ENCODE measurements at places on chromosomes 3 and 15.

GRCh38 chr3:9347081-9347480 lies 15.8 kb upstream of the THUMPD3 start:
- DNase-seq = no peak

- DNase-seq = no peak
These were observed 43.1 kb upstream of the LIMD1 start for GRCh38 chr3:45551214-45552010.

- no peak for DNase-seq
These were observed 10.9 kb downstream of the SMAD3 start for GRCh38 chr15:67076147-67076843.

DNA sequence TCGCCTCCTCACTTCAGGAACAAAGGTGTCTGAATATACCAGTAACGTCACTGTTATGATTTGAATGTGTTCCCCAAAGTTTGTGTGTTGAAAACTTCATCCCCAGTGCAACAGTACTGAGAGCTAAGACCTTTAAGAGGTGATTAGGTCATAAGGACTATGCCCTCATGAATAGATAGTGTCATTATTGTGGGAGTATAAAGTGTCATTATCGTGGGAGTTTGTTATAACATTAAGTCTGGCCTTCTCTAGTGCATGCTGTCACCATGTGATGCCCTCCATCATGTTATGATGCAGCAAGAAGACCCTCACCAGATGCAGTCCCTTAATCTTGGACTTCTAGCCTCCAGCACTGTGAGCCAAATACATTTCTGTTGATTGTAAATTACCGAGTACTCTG lies 53.7 kb upstream of the TLE3 start:
- DNase-seq = no peak

DNA sequence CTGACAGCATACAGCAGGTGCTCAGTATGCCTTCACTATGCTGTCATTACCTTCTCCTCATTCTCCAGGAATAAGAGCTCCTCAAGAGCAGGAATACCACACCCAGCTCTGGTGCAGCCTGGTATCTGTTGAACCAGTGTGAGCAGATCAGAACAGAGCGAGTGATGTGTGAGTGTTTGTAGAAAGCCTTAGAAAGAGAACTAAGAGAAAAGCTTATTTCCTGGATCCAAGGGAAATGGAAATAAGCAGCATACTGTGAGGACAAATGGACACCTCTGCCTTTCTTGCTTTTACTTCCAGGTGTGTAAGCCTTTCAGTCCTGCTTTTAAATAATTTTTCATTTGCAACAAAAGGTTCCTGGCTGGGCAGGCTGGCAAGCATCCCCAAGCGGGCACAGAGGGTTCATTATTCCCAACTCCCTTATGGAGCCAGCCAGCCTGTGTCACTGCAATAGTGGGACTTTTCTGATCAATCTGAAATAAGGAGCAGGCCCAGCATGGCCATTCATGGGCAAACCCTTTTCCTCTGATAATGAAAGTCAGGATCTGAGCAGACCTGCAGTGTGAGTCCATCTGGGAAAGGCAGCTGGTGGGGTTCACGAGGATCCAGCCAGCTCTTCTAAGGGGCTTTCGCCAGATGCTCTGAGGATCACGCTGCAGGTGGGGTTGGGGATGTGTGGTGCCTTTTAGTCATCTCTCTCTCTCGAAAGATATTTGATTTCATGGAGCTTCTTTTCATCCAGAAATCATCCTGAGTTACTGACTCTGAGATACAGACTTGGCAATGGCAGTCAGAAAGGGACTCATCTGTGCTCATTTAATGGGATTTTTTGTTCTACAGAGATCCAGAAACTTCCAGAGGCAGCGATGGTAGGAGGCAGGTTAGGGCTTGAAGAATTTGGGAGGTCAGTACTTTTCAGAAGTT lies 594.9 kb upstream of the CFAP20DC start:
- DNase-seq = no peak

GRCh38 chr3:71466483-71466882 lies 117.0 kb downstream of the FOXP1 start:
- DNase-seq = no peak

GRCh38 chr3:112654979-112655378 lies 14.0 kb upstream of the CCDC80 start:
- no peak for DNase-seq

DNA sequence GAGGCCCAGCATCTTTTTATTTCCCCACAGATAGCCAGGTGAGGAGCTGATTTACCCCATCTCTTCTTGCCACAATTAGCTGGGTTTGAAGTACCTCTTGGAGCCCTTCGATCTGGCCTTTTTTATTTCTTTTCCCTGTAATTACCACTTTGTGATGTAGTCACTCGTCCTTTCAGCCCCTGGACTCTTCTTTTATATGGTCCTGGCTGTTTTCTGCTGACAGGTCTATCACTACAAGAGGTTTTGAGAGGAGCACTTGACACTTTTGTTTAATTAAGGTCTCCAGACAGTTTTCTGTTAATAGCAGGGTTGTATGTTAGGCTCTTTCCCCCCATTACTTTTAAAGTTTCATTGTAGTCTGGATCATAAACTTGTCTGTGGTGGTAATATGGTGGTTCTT lies 11.8 kb downstream of the ATXN7 start:
- DNase-seq = no peak

DNA sequence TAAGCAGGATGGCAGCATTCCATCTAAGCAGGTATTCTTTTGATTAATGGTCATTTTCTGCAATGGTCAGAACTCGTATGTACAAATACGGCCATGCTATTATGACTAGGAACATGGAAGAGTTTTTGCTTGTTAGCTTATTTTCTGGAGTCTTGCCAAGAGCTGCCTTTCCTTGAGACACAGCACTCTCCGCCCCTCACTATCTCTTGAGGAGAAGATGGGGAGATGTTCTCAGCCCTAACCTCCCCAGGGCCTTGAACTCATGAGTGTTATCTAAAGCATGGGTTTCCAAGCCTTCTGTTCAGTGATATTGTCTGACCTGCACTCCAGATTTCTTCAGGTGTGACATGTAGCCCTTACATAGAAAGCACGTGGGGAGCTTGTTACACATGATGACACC lies 65.9 kb upstream of the ACTC1 start:
- no peak for DNase-seq

DNA sequence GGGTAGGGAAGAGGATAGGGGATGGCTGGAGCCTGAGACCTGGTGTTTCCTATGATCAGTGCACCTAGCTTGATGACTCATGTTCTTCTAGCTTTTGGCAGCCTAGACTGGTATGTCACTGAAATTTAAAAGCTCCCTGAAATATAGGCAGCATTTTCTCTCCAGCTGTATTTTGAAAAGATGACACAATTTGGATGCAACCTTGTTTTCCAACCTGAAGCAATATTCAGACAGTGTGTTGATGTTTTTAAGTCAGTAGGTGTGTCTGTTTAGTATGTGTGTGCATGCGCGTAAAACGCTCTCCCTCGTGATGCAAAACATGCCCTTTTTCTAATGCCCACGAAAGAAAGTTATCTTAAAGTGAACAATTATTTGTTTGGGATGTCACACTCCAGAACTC lies 58.5 kb downstream of the RPL22L1 start:
- DNase-seq = no peak

- no peak for DNase-seq
These were observed 29.1 kb upstream of the MYRIP start for GRCh38 chr3:39780352-39780751.

GRCh38 chr3:98900265-98901118 lies 1.0 kb downstream of the DCBLD2 start:
- DNase-seq = no peak

GRCh38 chr3:81378552-81379293 lies 382.7 kb downstream of the GBE1 start:
- DNase-seq = no peak

- DNase-seq = no peak
These were observed 9.0 kb downstream of the TGM4 start for GRCh38 chr3:44883213-44883955.

- DNase-seq = no peak
These were observed 38.0 kb downstream of the FEM1B start for GRCh38 chr15:68315495-68316031.

GRCh38 chr3:21564531-21564930 lies 186.5 kb downstream of the ZNF385D start:
- no peak for DNase-seq

DNA sequence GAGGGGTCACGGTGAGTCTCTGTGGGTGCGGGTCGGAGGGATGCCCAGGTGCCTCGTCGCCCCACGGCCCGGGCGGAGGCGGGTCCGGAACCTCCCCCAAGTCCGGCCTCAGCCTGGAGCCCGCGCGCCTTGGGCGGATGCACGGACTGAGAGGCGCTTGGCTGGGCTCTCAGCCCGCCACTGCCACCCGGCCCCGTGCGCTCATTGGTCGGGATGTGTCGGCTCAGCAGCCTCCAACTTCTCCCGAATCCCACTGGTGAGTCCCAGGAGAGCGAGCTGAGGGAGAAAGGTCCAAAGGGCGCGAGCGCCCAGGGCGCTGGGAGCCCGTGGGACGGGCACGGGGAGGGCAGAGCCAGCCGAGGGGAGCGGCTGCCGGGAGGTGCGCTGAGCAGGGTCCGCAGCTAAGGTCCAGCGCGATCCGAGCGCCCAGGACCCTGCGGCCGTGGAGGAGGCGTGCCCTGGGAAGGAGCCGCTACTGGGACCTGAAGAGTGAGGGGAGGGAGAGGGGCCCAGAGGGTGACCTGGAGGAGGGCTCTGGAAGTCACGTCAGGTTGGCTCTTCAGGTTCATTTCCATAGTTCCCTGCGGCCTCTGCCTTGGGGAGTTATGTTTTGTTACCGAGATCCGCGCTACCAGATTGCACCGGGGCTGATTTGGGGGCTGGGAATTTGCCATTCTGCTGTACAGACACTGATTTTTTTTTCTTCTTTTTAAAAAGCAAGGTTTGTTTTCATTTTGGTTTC lies at the start of gene MME:
TSS of gene MME (plus strand) at position 574 of the 742 bp plus-strand sequence. CDS start 3,849 bp downstream, outside the sequence.
- no peak for DNase-seq

DNA sequence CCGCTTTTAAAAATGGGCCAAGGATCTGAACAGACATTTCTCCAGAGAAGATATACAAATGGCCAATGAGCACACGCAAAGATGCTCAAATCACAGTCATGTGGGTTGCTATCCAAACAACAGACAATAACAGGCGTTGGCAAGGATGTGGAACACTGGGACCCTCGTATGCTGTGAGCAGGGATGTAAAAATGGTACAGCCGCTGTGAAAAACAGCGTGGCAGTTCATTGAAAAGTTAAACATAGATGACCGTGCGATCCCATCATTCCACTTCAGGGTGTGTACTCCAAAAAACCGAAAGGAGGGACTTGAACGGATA lies 6.7 kb upstream of the LRRC15 start:
- no peak for DNase-seq

DNA sequence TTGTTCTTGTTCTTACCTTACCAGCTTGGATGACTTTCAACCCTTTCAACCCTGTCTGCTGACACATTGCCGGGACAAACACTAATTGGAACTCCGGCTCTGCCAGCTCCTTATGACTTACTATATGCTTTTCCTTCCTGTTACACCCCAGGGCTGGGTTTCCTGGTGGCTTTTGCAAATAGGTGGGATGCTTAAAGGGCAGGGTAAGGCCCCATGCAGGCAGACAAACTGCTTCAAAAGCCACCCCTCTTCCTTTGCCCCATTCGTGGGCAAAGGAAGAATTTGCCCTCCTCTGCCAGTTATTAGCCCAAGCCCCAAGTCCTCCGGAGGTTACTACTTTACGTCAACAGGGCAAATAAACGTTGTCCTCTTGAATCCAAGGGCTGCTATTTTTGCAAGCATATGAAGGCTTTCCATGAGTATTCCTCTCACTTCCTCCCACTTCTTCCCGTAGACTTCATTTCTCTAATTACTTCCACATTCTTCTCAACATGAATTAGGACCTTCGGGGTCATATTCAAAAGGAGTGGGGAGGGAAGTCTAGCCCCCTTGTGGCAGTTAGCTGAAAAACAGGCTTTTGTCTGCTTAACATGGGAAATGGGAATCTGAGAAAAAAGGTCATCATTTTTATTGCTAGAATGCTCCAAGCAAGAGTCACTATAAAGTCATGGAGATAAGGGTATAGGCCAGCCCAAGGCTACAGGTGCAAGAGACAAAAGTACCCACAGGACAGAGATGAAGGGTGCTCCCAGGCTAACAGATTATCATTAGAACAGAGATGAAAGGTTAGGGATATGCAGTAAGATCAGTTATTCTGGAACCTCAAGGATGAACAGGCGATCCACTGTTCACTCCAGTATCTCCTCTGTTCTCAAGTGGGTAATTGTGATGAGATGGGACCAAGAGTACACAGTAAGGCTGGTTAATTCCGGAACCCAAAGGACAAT lies 56.3 kb upstream of the FSTL1 start:
- no peak for DNase-seq

DNA sequence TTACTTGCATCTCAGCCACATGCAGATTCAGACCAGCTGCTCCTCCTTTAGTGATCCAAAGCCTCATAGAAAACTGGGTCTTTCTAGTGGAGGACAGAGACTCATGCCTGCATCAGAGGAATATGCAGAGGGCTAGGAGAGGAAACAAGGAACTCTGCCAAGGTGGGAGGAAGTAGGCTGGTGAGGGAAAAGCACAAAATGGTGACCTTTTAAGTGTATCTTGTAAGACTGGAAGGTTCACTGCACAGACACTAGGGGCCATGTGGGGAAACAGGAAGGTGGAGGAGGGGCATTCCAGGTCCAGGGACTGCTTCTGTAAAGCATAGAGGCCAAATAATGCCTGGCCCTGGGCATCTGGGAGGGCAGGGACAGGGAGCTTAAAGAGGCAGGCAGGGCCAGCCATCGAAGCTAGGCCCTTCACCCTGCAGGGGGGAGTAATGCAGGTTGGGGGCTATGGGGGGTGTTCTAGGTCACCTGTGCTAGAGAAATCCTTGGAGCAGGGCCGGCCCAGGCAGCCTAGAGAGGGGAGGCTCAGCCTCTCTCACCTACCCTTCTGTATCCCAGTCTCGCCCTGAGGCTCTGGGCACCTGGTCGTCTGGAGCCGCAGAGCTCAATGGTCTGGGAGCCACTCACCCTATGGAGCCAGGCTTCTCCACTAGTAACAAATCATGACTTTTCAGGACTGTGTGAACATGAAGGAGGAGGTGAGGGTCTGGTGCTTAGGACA lies 117.7 kb downstream of the DNAJB8 start:
- DNase-seq = no peak

- no peak for DNase-seq
These were observed 914 bp upstream of the PTH1R start for GRCh38 chr3:46876313-46877300.

DNA sequence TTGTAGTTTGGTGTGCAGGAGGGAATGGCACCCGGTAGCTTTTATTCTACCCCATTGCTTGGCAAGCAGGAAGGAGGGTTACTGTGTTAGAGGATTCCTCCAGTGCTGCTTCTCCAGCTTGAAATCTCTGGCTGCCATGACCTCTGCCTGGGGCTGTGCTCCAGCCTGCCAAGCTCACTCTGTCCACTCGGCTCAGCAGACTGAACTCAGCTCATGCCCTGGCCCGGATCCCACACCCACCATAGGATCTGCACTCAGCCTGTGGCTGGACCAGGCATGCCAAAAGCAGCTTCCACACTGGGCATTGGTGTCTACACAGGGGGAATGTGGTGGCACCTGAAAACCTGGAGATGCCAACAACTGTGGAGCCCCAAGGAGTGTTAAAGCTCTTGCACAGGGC lies 26.3 kb downstream of the CLDN16 start:
- no peak for DNase-seq

Data from esophagus squamous epithelium (tissue), 5 donors.